ENCODE measurements at places on chromosomes 3 and 15.

- DNase-seq: no peak
Measured at GRCh38 chr3:99625237-99625622, 13.2 kb upstream of the COL8A1 start.

DNA sequence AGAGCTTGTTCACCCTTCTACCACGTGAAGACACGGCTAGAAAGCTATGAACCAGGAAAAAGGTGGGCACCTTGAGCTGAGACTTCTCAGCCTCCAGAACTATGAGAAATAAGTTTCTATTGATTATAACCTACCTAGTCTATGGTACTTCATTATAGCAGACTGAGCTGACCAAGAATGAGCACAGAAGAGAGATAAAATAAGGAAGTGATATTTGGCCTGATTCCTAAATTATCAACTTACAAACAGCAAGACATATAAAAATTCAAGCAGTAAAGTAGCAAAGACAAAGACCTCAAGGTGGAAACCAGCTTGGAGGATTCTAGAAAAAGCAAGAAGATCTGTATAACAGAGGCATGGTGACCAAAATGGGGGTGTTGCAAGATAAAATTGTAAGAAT, 63.9 kb upstream of the OSTN start:
- no peak for DNase-seq

DNA sequence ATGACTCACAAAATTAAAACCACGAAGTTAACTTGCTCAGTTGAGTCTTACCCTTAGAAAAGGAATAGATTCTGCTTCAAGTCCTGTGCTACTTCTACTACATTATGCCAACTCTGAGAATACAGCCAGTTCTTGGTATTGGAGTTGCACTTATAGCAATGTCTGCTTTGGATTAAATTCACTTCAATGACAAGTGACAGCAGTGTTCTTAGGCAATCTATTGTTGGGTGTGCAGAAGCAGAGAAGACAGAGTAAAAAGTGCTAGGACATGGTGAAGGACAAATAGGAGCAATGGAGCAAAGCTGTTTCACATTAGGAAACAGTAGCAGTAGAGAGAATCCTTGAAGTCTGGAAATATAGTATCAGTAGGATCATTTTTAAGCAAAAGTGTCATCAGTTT, 713.1 kb downstream of the SI start:
- no peak for DNase-seq

- no peak for DNase-seq
Measured at GRCh38 chr3:113828600-113828999, 10.0 kb upstream of the GRAMD1C start.

DNA sequence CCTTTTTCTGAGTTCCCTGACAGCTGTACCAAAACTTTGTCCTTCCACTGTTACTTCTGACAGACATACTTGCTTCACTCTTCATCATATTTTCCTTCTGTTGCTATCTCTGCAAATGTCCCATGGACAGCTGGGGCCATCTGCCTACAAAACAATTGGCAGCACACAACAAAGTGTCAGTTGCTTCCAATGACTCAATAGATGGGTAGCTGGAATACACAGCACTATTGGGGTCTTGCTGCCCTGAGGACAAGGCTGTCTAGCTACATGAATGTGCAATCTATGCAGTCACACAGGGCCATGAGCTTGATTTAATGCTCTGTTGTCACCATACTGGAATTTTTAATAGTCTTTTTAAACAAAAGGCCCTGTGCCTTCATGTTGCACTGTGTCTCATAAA, 192.8 kb downstream of the DTWD1 start:
- DNase-seq: no peak

- no peak for DNase-seq
Measured at GRCh38 chr3:147358144-147358992, 48.0 kb downstream of the ZIC4 start.
